Lung (tissue), 17 donors: ENCODE measurements at places on chromosomes 16 and 17. TPM values are rescaled to one million over a fixed set of nuclear protein-coding genes. Genes with fewer than 3 reads are reported as not detected.

The CCL1 gene
- not detected for total RNA-seq

The ALOXE3 gene
- total RNA-seq: 0.12 TPM

The P2RX1 gene
- 4.6 TPM for total RNA-seq

The GPR139 gene
- not detected for total RNA-seq

The DPEP1 gene
- total RNA-seq: 8.9 TPM

The CACNB1 gene
- total RNA-seq: 8.2 TPM

The THUMPD1 gene
- total RNA-seq: 64.1 TPM

The AGRP gene
- total RNA-seq: not detected

The ASPSCR1 gene
- 55.3 TPM for total RNA-seq

The ANKFY1 gene
- total RNA-seq: 60.2 TPM

The OTOA gene
- 0.18 TPM for total RNA-seq
